ENCODE measurements at places on chromosomes 2 and 18.

DNA sequence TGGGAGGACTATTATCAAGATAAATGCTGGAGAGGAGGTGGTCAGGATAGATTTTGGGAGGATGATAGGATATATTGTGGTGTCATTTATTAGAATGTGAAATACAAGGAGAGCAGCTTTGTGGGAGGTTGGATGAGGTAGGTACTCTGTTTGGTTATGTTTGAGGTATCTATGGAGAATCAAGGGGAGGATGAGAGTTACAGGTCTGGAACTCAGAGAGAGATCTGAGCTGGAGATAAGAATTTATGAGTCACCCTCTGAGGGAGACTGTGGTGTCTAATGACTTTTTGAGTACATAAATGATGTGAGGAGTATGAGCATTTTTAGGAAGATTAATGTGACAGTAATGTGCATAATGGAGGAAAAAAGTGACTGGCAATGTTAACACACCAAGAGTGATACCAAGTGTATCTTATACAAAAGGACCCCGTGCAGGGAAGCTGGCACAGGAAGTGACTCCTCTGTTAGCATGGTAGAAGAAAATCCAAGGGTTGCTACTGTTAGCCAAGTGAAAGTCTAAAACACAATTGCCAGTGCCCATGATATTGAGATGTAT, 48.2 kb downstream of the CRIM1 start:
- DNase-seq = peak; percentile 37

GRCh38 chr18:59823596-59824195, 76.1 kb upstream of the PMAIP1 start:
- peak; percentile 96 for DNase-seq

DNA sequence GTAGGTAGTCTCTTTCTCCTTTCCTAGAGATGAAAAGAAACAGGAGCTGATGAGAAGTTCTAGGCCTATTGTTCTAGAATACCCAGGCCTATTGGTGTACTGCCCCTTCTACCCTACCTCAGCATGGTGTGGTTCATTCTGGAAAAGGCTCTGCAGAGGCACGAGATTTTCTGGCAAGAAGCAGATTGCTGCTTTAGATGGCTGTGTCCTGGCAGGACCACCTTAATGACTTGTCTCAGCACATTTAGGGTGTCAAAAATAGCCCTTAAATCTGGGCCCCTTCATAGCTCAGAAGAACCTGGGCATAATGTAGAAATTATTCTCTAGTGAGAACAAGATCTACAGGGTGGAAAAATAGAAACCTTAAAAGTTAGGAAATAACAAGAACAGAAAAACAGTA, 87.9 kb downstream of the BCL2L11 start:
- DNase-seq = no peak

DNA sequence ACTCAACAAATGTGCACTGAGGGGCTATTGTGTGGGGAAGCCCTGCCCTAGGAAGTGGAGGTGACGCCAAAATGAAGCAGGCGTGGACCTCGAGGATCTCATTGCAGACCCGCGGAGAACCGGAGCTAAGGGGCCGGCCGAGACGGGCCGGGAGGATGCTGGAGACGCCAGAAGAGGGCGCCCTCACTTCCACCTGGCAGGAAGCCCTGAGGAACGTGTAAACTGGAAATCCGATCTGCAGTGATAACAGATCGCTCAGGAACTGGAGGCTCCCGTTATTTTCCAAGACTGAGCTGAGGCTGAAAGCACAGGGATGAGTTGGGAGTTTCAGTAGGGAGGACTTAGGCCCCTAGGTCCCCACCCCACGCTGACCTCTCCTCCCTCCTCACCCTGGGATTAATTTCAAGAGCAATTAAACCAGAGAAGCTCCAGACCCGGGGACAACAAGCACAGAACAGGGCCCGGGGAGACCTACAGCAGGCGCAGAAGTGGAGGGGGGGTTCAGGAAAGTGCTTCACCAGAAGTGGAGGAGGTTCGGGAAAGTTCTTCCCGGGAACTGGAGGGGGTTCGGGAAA, 7.7 kb upstream of the COL6A3 start:
- peak; percentile 78 for DNase-seq

GRCh38 chr2:216827073-216827720, 32.7 kb downstream of the TNP1 start:
- no peak for DNase-seq

- DNase-seq = peak; percentile 32
Observed at GRCh38 chr2:69499966-69500365, 62.7 kb upstream of the NFU1 start.

DNA sequence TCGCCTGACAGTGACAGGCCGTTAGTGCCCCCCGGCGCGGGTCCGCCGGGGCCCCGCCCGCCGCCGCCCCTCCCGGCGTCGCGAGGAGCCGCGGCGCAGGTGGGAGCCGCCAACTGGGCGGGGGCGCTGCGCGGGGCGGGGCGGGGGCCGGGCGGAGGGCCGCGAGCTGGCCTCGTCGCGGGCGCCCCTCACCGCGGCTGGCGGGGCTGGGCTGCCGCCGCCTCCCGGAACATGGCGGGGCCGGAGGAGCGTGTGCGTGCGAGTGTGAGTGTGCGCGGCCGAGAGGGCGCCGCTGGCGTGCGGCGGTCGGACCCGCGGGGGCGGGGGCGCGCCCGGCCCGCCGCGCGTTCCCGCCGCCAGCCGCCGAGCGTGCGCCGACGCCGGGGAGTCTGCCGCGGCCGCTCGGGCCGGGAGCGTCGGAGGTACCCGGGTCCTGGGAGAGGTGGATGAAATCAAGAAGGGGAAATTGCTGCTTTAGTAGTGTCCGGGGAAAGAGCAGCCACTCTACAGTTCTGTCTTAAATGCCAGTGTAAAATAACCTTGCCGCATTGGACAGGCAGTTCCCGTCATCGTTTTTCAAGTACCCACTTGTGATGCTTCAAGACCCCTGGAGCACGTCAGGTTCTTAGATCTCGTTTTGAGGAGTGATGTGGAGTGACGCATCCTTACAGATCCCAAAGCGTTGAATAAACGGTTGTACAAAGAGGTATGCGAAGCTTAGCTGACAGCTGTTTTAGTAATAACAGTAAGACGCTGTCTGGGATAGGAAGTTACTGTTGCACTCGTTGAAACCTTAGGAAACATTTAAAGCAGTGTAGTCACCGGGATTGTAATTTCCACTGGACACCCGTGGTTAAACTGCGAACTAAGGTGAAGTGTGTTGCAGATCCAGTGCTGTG, 836 bp downstream of the ANKRD12 start:
- DNase-seq = peak; percentile 98

GRCh38 chr2:128380961-128381938, 62.6 kb upstream of the HS6ST1 start:
- DNase-seq = peak; percentile 92

GRCh38 chr18:32772581-32773381, at the start of gene KLHL14:
KLHL14 (minus strand) TSS chr18:32773023; CDS start chr18:32770591, 2,432 bp downstream.
- peak; percentile 94 for DNase-seq

GRCh38 chr2:48528431-48528830, 1.5 kb upstream of the STON1 start:
- DNase-seq = no peak

DNA sequence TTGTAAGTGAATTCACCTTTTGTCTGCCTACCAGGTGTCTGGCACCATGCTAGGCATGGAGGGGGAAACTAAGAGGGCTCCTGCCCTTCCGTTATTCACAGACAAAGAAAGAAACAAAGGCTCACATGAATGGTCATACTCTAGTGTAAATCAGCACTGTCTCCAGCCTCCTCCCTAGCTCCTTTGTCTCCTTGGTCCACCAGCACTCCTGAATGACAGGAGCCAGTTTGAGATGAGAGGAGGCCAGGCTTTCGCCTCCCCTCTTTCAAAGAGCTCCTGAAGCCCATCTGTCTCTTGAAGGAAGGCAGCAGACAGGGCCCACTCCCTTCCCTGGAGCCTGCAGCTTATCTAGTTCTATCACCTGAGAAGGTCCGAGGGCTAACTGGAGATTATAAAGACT, 18.7 kb downstream of the SATB2 start:
- peak; percentile 73 for DNase-seq

GRCh38 chr2:209719034-209719433, 52.6 kb upstream of the UNC80 start:
- DNase-seq = no peak

GRCh38 chr2:21690005-21690404, 566.2 kb downstream of the TDRD15 start:
- DNase-seq = no peak

DNA sequence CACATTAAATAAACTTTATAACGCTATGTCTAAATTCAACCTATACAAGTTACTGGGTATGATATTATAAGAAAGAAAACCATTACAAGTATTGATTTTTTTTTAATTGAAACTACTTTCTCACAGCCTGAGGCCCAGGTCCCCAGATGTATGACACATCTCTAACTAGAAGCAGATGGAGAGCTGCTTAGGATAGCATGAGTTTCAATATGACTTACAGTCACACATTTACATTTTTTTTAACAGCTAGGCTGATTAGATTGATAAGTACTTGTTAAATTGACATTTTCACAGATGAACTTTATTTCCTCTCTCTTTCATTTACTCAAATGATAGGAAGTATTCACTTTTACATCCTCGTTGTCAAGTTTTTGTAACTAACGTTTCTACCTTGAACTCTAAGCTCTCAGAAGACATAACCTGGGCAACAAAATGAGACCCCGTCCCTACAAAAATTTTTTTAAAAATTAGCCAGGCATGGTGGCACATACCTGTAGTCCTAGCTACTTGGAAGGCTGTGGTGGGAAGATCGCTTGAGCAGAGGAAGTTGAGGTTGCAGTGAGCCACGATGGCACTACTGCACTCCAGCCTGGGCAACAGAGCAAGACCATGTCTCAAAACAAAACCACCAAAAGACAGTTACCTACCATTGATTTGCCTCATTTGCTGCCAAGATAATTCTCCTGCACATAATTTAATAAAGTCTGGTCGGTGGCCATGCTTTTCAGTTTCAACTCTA, 52.4 kb downstream of the STK39 start:
- no peak for DNase-seq

- DNase-seq = no peak
Observed at GRCh38 chr2:167331636-167332232, 443.5 kb downstream of the XIRP2 start.

- peak; percentile 54 for DNase-seq
Observed at GRCh38 chr2:134401081-134401497, 147.2 kb downstream of the MGAT5 start.

DNA sequence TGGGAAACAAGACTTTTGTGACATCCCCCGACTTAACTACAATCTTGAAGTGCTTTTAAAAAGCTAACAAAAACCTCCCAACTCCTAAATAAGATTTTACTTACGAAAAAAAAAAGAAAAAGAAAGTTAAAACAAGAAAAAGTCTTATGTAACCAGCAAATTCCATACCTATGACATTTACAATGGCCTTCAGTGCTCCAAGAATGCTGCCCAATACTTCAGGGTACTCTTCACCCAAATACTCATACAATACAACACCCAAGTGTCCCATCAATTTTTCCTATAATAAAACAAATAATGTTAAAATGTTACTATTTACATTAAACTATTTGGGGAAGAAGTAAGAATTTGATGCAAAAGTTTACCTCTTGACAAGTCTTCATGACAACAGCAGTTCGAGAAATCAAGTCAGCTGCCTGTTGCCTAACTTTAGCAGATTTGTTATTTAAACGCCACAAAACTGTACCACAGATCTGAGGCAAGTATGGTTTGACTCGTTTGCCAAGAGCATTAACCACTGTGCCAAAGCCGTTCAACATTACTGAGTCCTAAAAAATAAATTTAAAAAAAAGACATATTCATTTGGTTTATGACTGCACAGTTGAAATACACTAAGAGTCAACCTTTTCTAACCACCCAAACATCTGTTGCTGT, 34.8 kb downstream of the SF3B1 start:
- no peak for DNase-seq

- no peak for DNase-seq
Observed at GRCh38 chr2:241909769-241910168, 40.2 kb downstream of the RTP5 start.

GRCh38 chr2:198917926-198918720, 539.6 kb downstream of the SATB2 start:
- no peak for DNase-seq

- peak; percentile 76 for DNase-seq
Observed at GRCh38 chr18:57859314-57859713, 56.2 kb upstream of the ATP8B1 start.

DNA sequence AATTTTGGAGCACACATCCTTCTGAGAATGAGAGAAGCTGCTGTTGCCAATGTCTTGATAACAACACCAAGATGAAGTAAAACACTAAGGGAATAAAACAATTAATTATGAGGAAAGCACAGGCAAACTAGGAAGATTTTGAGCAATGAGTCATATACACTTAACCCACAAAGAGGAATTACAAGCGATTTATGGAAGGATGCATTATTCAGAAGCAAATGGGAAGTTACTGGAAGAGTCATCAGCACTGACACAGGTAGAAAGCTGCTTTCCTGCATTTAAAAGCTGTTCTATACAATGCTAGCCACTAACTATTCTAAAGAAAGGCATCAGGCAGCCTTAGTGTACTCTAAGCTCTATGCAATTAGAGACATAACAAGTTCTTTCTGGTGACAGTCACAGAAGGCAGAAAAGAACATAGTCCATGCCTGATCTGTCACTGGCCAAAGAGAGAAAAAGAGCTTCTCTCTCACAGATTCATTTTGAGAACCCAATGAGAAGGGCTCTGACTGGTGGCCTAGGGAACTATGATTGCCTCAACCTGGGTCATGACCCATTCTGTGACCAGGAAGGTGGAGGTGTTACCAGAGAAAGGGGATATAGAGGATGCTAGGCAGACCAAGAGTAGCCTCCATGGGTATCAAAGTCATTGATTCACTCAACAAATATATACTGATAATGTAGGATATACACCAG, 45.4 kb downstream of the M1AP start:
- DNase-seq = no peak

DNA sequence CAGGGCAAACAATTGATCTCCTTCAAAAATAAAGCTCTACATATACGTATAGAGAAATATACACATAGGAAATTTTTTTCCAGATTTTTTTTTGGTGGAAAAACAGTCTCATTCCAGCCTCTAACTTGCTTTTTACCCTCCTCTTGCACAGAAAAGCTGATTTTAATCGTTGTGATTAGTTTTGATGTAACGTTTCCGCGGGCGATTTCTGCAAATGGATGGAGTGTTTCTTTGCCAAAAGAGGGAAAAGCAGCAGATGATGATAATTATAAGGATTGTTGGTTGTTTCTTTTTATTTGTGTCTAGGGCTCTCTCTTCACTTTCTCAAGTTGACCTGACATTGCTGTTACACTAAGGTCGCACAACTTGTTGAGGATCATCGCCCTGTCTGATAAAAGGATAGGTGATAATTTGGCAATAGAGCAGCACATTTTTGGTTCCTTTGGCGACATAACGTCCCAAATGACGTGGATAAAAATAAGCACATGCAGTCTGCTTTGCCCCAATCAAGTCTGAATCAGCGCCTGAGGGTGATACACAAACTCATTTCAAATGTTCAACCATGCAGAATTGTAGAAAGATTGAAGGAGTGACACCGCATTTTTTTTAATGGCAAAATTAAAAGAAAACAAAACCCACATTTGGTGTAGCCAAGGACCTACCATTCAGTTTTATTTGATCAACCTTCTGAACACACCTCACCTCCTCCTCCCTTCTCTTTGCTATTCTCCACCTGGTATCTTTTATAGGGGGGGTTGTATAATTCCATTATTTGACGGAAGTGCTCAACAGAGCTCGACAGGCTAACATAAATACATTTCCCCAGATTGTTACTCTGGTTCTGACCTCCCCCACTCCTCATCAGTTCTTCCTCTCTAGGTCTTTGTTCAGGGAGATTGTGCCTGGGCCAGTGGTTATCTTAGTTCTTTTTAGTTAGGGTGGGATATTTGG, 109.6 kb upstream of the KCTD1 start:
- DNase-seq = no peak

Measured in NCI-H69 (cell line).